Vagina (tissue), 2 donors: ENCODE measurements at places on chromosomes 13 and 19. TPM values are rescaled to one million over a fixed set of nuclear protein-coding genes. Genes with fewer than 3 reads are reported as not detected.

- no peak for DNase-seq
- no peaks in the 10 kb centered on the region for H3K36me3 ChIP-seq
- H3K27ac ChIP-seq, result no peak overlapping the region
- no peak overlapping the region for H3K4me3 ChIP-seq
Measured at GRCh38 chr19:42409477-42409876, 17.7 kb downstream of the LIPE start.

The TEX29 gene
- 2.9 TPM for total RNA-seq

- no peaks in the 10 kb centered on the region for H3K36me3 ChIP-seq
- DNase-seq, result peak; percentile 90
- peak overlapping the region; percentile 100 for H3K27ac ChIP-seq
- H3K4me1 ChIP-seq, result peaks cover 69% of the 10 kb centered on the region
Measured at GRCh38 chr19:4061178-4061682, 5.5 kb downstream of the ZBTB7A start.

The CGB8 gene
- total RNA-seq, result not detected

GRCh38 chr19:44635581-44636438, 7.9 kb upstream of the PVR start:
- H3K27ac ChIP-seq, result no peak overlapping the region
- H3K36me3 ChIP-seq, result no peaks in the 10 kb centered on the region
- no peaks in the 10 kb centered on the region for H3K27me3 ChIP-seq
- no peak for DNase-seq

The SERPINE3 gene
- not detected for total RNA-seq

DNA sequence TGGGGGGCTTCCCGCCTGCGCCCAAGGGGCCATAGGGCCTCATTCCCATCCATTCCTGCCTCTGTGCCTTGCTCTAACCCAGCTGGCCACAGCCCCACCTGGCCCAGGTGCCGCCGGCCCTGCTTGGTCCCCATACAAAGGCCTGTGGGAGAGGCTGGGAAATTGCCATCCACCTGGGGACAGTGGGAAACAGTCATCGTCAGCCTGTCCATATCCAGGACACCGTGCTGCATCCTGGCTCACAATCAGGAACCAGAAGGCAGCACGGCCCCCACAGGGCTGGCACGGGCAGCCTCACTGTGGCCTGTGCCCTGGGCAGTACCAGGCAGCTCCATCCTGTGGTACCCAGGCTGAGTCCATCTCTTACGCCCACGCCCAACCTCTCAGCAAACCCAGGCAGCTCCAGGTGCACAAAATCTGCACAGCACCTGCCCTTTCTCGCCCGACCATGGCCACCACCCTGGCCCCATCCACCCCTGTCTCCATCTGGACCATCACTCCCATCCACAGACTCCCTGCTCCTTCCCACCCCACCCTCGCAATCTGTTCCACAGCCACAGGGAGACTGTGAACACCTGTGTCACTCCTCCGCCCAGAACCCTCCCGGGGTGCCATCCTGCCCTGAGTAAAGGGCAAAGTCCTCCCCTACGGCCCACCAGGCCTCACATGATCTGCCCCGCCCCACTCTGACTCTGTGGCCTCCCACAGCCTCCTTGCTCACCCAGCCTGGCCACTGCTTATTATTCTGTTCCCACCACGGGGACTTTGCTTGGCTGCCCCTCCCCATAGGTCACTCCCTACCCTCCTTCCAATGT, 21.1 kb upstream of the FBXO27 start:
- no peak overlapping the region for H3K27ac ChIP-seq
- no peak overlapping the region for H3K4me3 ChIP-seq
- no peak for DNase-seq
- H3K36me3 ChIP-seq, result no peaks in the 10 kb centered on the region

The ZNF726 gene
- total RNA-seq, result 2.5 TPM

The SOX21 gene
- 1.2 TPM for total RNA-seq

DNA sequence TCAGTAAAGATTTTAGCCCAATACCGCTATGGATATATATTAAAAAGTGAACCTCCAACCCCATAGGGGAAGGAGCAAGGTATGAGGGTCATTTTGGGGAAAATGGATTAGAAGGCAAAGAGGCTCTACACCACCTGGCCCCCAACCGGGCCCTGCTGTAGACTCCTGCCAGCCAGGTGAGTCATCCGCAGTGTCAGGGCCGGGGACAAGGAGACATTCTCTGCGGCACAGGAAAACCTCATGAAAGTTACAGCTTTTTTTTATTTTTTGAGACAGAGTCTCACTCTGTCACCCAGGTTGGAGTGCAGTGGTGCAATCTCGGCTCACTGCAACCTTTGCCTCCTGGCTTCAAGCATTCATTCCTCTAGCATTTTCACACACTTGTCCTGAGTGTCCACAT, 32.0 kb downstream of the ZFR2 start:
- no peak overlapping the region for H3K4me3 ChIP-seq
- no peaks in the 10 kb centered on the region for H3K36me3 ChIP-seq
- H3K27ac ChIP-seq, result no peak overlapping the region
- no peaks in the 10 kb centered on the region for H3K27me3 ChIP-seq
- DNase-seq, result no peak
- H3K4me1 ChIP-seq, result no peaks in the 10 kb centered on the region

- no peak overlapping the region for H3K27ac ChIP-seq
- H3K4me1 ChIP-seq, result no peaks in the 10 kb centered on the region
- no peaks in the 10 kb centered on the region for H3K27me3 ChIP-seq
- H3K4me3 ChIP-seq, result no peak overlapping the region
Measured at GRCh38 chr13:76189882-76190519, 553.9 kb downstream of the LMO7 start.

The BEST2 gene
- 1.2 TPM for total RNA-seq

DNA sequence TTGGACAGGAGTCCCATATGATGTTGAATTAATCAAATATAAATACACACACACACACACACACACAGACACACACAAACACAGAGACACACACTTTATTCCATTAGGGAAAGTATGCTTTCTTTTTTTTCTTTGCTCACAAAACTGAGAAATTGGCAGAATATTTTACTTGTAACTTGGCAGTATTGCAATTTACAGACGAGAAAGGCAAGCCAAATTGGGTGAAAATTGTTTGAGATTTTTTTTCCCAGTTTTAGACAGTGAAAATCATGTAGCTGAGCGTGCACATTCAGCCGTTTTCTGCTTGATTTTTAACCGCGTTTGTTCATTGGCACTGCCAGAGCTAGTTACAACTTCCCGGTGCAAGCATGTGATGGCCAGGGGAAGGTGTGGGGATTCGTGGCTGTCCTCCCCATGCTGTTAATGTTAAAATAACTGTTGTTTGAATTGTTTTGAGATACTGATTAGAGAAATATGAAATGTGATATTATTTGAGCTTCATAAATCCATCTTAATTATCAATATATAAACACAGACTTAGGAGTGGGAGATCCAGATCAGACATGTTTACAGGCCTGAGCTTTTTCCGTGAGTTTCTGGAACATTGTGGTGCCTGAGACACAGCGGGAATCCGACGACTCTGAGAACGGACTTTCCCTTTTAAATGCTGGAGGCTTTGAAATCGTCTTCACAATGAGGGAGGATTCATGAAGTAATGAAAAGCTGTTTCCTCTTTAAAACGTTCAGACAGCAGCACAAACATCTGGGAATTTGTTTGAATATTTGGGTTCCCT, 125.5 kb downstream of the KCNRG start:
- no peaks in the 10 kb centered on the region for H3K4me1 ChIP-seq
- H3K27me3 ChIP-seq, result no peaks in the 10 kb centered on the region
- H3K36me3 ChIP-seq, result no peaks in the 10 kb centered on the region
- DNase-seq, result no peak

DNA sequence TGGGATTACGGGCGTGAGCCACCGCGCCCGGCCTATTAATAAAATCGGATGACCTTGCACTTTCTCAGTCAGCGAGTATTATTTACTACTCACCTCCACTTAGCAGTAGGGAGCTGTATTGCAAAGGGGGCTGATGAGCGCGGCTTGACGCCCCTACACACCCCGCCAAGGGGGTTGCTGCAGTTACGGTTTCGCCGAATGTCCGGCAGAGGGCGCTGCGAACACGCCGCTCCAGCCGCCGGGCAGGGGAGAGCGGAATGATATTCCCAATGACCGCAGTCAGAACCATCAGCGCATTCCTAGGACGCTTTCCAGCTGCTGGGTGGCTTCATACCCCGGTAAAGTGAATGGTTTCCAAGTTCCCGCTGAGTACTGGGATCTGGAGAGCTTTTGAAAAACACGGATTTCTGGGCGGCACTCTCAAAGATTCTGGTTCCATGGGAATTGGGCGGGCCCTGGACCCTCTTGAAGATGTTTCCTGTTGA, 30.0 kb upstream of the TPT1 start:
- DNase-seq, result no peak
- H3K4me1 ChIP-seq, result peaks cover 18% of the 10 kb centered on the region
- peak overlapping the region; percentile 27 for H3K4me3 ChIP-seq
- no peaks in the 10 kb centered on the region for H3K36me3 ChIP-seq
- no peaks in the 10 kb centered on the region for H3K27me3 ChIP-seq
- no peak overlapping the region for H3K27ac ChIP-seq

The ALOX5AP gene
- total RNA-seq, result 33.6 TPM

The ZNF284 gene
- 2.2 TPM for total RNA-seq

- no peaks in the 10 kb centered on the region for H3K27me3 ChIP-seq
- H3K27ac ChIP-seq, result no peak overlapping the region
- H3K4me3 ChIP-seq, result no peak overlapping the region
- no peaks in the 10 kb centered on the region for H3K36me3 ChIP-seq
- no peak for DNase-seq
Measured at GRCh38 chr13:100454876-100455275, 133.7 kb downstream of the GGACT start.

The UBE2L5 gene
- not detected for total RNA-seq

DNA sequence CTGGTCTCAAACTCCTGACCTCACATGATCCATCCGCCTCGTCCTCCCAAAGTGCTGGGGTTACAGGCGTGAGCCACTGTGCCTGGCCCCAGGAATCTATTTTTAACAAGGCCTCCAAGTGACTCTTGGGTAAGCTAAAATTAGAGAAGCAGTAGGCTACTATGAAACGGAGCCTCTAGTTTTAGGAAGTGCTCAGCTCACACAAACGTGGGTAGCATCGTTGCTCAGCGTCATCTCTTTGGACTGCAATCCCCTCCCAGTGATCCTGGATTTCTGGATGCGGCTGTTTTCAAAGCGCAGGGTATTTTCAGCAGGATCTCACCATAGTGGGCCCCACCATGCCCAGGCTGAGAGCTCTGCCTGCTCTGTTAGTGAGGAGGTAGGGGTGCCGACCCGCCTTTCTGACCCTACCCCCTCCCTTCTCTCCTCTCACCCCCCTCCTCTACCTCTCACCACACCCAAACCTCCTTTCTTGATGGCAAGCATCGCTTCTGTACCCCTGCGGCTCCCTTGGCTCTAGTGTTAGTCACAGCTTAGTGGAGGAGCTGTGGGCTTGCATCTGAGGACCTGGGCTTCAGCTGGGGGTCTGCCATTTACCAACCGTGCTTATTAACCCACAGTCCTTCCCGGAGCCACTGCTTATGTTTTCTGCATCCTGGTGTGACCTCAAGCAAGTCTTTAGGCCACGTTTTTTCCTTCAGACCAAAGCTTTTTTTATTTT, 34.2 kb downstream of the GJA3 start:
- H3K27me3 ChIP-seq, result no peaks in the 10 kb centered on the region
- H3K36me3 ChIP-seq, result no peaks in the 10 kb centered on the region
- H3K4me3 ChIP-seq, result no peak overlapping the region
- no peak for DNase-seq
- peaks cover 9% of the 10 kb centered on the region for H3K4me1 ChIP-seq
- H3K27ac ChIP-seq, result no peak overlapping the region
